Stimulated activated CD4-positive, alpha-beta T cell treated with anti-CD3 and anti-CD28 coated beads, TNF-alpha, amount 100 ng/mL, for 1 hour (primary cell): ENCODE measurements at places on chromosomes 12 and 14.

GRCh38 chr14:43408472-43408871 lies 1098.6 kb downstream of the FSCB start:
- no peak for DNase-seq

DNA sequence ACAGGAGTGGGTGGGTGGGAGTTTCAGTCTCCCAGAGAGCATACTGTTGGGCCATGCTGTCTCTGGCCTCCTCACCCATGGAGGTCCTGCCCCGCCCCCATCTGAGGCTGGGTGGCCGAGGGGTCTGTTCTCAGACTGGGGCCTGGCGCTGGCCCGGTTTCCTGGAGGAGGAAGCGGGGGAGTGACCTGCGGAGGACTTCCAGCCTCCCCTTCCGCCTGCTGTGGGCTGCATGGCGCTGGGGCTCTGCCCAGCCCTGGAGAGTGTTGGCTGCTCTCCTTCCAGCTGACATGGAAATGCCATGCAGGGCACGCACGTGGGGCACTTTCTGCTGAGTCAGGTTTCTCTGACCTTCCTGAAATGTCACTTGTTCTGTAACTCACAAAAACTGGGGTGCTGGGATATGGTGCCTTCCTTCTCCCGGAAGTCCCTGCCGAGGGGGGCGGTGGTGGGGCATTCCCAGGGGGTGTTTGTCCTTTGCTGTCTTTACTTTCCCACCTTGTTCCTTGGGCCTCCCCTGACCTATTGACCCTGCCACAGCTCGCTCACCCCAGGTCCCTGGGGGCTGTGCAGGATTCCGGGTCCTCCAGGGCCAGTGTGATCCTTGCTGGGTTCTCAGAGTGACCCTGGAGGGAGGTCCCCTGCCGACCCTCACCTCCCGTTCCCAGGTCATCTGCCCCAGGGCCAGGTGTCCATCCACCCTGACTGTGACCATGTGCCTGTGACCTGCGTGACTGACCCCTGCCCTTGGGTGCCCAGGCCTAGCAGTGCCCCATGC lies 23.6 kb downstream of the PACS2 start:
- no peak for DNase-seq

- no peak for DNase-seq
Measured at GRCh38 chr14:59698793-59699192, 122.2 kb upstream of the CCDC175 start.

GRCh38 chr12:76726626-76727025 lies 37.3 kb upstream of the ZDHHC17 start:
- DNase-seq = no peak

DNA sequence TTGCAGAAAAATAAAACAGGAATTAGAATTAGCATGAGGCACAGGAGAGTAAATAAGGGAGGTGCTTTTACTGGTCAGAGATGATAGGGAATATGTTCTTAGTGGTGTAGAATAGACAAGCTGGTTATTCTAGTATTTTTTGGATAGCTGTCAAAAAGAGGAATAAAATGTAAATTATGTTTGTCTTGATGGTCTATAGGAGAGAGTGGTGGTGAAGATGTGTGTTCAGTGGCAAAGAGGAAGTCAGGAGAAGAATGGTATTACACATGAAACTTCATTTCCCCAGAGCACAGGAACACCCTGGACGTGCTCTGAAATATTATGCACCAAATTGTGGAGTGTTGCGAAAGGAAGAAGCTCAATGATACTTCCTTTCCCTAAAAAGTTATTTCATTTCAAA lies 27.8 kb downstream of the MUCL1 start:
- no peak for DNase-seq

DNA sequence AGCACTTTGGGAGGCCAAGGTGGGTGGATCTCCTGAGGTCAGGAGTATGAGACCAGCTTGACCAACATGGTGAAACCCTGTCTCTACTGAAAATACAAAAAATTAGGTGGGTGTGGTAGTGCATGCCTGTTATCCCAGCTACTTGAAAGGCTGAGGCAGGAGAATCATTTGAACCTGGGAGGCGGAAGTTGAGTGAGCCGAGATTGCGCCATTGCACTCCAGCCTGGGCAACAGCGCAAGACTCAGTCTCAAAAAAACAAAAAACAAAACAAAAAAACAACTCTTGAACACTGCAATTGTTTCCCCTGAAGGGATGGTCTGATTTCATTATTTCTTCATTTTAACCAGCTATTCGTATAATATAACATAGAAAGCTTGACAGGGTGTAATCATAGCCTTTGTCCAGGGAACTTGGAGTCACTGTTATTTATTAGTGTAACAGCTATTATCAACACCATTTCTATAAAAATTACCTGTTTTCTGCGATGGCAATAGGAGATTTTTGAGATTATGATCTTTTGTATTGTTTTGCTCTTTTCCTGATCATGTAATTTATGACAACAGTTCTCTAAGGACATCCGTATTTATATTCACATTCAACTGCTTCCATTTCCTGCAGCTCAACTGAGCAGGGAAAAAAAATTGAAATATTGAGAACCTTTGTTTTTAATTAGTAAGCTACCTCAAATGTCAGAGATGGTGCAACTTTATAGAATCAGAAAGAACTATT lies 94.7 kb downstream of the DIP2B start:
- no peak for DNase-seq

GRCh38 chr12:104673696-104674482 lies 217.1 kb downstream of the CHST11 start:
- DNase-seq = no peak

DNA sequence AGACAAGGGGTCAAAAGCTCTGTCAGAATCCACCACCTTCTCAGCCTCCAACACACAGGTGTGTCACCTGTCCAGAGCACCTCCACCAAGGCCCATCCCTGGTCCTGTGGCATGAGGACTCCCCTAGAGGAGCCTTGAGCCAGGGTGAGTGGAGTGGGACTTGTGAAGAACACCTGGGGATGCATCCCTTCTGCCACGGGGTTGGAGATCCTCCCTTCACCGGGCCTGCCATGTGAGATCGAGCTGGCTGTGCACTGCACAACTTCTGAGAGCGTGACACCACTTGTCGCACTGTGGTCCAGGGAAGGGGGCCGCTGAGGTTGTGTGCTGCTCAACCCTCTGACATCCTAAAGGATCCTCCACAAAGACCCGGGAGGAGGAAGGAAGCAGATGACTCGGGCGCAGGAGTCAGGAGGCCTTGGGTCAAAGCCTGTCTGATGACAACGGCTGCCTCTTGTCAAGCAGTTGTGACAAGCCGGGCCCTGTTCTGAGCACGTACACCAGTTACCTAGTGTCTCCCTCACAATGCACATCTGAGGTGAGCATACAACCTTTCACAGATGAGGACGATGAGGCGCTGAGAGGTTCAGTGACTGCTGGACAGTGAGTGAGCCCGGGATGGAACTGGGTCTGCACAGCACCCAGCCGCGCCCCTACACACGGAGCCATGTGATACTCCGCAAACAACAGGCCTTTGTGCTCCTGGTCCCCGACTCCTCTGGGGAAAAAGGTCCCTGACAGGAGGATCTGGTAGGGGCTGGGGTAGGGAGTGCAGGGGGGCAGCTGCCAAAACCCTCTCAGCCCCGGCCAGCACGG lies 35.6 kb downstream of the CHGA start:
- no peak for DNase-seq

GRCh38 chr14:58641509-58641908 lies 3.7 kb downstream of the DACT1 start:
- DNase-seq = no peak

GRCh38 chr12:59828521-59828920 lies 232.7 kb downstream of the SLC16A7 start:
- no peak for DNase-seq

GRCh38 chr14:72692696-72693095 lies 201.2 kb downstream of the DPF3 start:
- DNase-seq = no peak

GRCh38 chr12:64998371-64999147 lies 122.5 kb downstream of the WIF1 start:
- DNase-seq = no peak

DNA sequence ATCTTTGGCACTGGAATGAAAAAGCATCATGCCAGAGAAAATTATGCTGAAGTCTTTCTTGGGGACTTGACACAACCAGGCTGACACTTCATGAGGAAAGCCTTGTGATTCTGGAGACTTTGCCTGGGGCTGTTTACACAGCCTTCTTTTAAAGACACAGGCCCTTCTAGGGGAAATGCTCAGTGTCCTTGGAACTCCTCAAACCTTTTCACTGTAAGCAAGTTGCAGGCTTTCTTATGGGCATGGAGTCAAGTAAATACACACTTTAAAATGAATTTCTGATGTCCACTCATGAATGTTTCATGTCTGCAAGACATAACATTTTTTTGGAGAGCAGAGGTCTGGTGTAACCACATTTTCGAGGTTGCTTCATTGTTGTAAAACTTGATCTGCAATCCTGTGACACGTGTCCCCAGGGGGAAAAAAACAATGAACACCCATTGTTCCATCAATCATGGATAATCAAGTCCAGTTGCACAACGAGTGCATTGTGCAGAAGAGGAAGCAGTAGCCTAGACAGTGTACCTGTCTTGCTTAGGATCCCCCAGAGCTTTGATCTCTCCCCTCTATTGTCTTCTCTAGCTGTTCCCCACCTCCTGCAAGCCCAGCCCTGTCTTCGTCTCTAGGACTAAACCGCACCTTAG lies 155.1 kb upstream of the PRICKLE1 start:
- no peak for DNase-seq

- no peak for DNase-seq
Measured at GRCh38 chr12:77232045-77232444, 166.7 kb upstream of the E2F7 start.

GRCh38 chr14:105475269-105476096 lies 862 bp downstream of the CRIP2 start:
- no peak for DNase-seq

DNA sequence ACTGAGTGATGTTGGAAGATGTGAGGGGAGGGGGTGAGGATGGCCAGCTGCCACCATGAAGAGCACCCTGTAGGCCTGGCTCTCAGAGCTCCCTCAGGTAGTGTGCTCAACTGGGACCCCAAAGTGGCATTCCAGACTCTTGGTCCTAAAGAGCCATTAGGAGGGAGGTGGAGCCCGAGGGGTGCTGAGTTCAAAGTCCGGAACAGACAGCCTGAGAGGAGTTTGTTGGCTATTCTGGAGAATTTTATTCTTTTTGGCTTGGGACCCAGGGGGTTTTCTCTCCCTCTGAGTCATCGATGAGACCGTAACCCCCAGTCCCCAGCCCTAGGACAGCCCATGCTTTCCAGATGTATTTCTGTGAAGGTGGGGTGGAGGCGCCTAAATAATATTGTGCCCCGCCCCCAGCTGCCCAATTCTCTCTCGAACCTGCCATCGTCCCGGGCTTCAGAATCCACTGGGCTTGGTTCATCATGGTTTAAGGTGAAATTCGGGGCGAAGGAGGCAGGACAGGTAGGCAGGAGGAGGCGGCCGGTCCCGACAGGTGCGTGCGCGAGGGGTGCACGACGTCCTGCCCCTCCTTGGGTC lies 690 bp upstream of the RBP5 start:
- DNase-seq = no peak

DNA sequence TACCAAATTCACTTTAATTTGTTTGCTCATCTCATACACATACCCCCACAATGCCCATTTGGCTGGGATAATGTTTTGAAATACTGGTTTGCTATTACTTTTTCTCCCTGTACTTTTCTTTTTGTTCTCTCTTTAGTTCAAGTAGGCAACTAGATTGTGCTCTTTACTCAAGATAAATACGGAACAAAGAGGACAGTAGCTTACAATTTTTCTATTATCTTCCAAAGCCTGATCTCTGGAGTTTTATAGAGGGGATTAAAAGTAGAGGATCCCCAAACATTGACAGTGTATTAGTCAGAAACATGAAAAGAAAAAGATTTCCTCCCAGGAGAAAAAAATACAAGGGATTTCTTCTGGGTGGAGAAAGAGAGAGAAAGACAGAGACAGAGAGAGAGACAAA lies 102.1 kb upstream of the FSCB start:
- DNase-seq = no peak

GRCh38 chr14:46840944-46841720 lies 189.6 kb upstream of the RPL10L start:
- no peak for DNase-seq

- DNase-seq = no peak
Measured at GRCh38 chr12:22627371-22627770, 2.4 kb downstream of the ETNK1 start.

GRCh38 chr12:24661657-24662096 lies 287.2 kb downstream of the BCAT1 start:
- DNase-seq = no peak

GRCh38 chr12:2338991-2339431 lies 286.2 kb downstream of the CACNA1C start:
- no peak for DNase-seq

DNA sequence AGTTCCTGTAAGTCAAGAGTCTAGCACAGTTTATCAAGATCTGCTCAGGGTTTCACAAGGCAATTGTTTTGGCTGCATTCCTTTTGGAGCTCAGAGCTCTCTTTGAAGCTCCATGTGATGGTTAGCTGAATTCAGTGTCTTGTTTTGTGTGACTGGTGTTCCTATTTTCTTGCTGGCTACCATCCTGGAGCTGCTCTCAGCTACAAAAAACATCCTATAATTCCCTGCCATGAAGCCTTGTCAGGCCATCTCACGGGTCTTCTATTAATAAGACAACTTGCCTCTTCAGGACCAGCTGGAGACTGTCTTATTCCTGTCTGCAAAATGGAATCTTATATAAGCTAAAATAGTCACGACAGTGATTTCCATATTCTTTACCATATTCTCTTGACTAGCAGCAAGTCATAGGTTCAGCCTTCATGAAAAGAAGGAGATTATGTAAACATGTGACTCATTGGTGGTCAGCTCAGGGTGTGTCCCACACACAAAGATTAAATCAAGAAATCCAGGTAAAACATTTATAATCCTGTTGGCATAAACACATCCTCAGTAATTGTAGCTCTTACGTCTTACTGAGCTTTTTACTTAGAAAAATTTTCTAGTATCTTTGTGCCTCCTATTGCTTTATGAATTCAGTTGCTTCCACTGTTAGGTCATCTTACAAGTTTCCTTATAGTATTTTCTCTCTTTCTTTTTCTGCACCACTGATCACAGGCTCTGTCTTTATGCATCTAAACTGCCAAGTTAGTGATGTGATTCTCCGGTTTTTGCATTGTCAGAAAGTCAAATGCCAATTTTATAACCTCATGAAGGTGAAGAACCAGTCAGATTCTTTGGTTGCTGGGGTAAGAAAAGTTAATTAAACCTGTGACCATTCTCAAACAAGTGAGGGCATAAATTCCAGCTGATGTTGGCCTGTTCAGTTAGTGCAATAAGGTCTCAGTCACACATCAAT lies 378.5 kb upstream of the MGAT4C start:
- DNase-seq = no peak

- no peak for DNase-seq
Measured at GRCh38 chr12:39112064-39112463, 206.7 kb upstream of the CPNE8 start.
